ENCODE measurements at places on chromosomes 1 and 21.

DNA sequence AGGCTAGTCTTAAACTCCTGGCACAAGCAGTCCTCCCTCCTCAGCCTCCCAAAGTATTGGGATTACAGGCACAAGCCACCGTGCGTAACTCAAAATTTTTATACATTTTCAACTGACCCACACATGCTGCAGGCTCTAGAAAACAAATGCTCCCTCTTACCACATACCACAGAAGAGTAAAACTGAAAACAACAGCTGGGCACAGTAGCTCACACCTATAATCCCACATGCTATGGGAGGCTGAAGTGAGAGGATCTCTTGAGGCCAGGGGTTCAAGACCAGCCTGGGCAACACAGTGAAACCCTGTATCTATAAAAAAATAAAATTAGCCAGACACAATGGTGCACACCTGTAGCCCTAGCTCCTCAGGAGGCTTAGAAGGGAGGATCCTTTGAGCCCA, 56.7 kb downstream of the AKT3 start:
- DNase-seq, result no peak

GRCh38 chr21:21146587-21147373, 148.6 kb downstream of the NCAM2 start:
- DNase-seq, result no peak

DNA sequence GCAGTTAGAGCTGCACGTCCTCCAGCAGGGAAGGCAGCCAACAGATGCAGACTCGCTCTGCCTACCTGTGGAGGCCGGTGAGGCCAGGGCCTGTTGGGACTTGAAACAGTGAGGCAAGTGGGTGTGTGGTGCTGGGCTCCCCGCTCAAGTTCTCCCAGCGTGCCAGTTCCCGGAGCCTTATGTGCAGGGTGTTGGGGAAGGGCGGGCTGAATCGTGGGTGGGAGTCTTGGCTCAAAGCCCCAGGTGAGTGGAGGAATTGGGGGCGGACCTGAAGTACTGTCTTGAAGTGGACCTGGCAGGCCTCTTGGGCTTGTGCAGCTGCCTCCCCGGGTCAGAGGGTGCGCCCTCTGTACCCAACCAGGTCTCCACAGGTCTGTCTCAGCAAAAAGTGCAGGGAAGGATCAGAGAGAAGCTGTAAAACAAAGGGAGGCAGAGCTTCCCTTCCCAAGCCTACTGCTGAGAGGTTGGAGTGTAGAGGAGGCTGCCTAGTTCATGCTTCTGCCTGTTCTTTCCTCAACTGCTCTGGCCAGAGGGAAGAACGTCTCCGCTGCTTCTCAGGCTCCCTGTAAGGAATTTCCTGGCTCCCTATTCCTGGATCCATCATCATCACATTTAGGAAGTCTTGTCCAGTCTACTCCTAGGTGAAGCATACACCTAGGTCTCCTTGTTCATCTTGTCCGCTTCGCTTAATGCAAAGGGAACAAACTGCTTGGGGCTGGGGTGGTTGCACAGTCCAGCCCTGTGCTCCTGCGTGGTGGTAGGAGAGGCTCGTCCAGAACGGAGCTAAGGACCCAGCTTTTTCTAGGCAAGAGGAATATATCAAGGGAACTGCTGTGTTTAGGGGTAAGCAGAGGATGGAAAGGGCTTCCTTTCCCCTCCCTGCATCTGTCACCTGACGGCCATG, 14.9 kb downstream of the UTP11 start:
- DNase-seq, result no peak

DNA sequence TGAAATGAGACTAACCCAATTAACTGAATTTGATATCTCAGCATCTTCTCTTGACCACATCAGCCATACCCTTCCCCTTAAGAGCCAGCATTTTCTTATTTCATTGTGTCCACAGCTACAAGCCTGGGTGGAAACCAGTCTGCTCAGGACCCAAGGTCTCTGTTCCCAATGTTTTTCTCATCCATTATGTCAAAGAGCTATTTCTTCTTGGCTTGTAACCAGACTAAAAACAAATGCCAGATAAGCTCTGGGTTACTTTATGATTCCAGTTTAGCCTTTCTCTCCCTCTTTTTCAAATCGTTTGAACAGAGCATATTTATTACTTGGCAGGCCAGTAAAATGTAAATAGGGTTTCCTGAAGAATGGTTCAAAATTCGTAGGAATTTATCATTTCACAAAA, 109.3 kb upstream of the SPATA6 start:
- no peak for DNase-seq

All from activated CD4-positive, alpha-beta T cell treated with anti-CD3 and anti-CD28 coated beads for 4 hours (primary cell).